ENCODE measurements at places on chromosomes 5 and 9.

GRCh38 chr5:32022638-32023037 is 151.5 kb downstream of the GOLPH3 start:
- DNase-seq = no peak

- no peak for DNase-seq
Measured at GRCh38 chr5:139178589-139178917, 19.6 kb downstream of the SIL1 start.

DNA sequence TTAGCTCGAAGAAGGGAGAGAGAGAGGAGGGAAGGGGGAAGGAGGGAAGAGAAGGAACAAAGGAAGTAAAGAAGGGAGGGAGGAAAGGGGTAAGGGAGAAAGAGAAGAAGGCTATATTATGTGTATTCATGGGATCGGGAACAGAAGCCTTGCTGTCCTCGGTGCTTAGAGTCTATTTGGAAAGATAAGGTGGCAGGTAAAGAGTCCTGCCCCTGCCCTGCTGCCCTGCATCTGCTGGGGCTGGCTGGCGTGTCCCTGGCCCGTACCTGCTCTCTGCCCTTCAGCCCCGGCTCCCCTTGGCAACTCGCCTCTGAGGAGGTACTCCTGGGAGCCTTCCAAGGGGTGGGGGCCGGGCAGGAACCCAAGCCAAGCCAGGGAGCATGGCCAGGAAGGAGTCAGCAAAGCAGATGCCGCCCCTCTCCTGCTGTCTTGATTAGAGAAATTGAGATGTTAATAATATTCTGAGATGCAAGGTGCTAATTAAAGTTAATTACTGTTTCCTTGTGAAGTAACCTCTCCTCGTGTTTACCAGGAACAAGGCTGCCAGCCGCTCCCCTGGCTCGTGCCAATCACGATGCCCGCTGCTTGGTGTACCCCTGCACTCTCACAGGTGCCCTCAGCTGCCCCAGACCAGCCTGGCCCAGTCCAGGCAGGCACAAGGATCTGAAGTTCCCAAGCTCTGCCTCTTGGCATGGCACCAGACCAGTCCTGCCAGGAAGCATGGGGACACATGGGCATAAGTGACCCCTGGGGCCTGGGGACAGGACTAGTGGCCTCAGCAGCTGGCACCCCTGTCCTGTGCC is 36.6 kb downstream of the PCDH1 start:
- DNase-seq = peak; percentile 65

DNA sequence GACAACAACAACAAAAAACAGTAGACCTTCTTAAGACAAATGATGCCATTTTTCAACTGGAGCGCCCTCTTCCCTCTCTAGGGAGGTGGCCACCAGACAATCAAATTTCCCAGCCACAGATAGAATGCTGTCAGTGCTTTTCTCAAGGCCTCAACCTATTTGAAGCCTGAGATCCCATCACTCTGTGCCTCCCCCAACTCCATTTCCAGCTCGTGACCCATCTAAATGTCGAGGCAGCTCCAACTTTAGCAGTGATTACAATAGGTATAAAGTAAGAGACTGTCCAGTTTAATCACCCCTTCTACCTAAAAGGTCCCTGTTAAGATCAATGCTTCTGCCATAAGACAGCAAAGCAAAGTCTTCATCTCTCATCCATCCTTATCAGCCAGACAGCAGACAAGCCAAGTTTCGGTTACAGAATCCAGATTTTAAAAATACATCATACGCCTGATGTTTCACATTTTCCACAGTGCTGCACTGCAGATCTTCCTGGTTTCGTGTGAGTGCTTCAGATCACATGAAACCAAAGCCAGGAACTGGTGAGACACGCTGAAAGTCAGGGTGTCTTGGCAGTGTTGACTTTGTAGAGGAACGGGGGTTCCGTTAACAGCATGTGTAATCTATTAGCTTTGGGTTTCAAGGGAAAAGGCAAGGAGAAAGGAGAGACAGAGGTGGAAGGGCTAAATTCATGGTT is 447.8 kb downstream of the ENC1 start:
- no peak for DNase-seq

DNA sequence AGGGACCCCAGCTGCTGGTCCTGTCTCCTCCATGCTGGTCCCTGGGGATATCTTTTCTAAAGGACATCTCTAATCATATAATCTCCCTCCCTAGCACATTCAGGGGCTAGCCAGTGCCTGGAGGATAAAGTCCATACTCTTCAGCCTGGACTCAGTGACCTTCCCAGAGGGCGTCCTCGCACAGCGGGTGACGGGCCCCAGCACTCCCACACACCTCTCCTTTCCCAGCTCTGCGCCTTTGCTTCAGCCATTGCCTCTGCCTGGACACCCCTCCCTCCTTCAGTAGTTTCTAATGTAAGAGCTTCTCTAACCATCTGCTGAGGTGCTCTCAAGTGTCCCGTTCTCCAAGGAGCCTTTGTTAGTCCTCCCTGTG is 15.2 kb upstream of the TNIP1 start:
- no peak for DNase-seq
